HS-5 (cell line): ENCODE measurements at places on chromosomes 12 and 14.

DNA sequence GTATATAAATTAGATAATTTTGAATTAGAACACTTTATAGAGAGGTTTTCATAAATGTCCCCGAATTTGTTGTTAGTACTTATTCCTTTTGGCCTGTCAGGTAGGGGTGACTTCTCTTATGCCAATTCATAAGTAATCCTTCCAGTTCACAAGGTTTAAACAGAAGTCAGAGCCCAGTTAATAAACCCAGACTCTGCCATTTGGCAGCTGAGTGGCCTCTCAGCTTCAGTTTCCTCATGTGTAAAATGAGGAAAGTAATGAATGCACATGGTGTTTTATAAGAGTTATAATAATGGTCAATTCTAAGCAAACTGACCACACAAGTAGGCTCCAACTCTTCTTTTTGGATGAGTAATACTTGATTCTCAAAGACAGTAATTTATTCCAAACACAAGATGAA, 10.3 kb downstream of the MTERF2 start:
- no peak for DNase-seq

DNA sequence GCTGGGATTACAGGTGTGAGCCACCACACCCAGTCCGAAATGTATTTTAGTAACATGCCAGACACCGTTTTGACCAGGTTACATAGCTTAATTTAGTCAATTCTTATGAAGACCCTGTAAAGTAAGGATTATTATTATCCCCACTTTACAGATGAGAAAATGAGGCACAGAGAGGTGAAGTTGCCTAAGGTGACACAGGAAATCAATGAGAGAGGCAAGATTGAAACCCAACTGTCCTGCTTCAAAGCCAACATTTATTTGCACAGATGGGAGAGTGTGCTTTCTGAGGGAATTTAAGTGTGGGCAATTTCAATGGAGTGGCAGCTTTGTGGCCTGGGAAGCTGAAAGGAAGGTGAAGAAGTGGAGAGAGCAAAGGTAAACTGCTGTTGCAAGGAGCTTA, 19.1 kb upstream of the EPS8 start:
- no peak for DNase-seq

DNA sequence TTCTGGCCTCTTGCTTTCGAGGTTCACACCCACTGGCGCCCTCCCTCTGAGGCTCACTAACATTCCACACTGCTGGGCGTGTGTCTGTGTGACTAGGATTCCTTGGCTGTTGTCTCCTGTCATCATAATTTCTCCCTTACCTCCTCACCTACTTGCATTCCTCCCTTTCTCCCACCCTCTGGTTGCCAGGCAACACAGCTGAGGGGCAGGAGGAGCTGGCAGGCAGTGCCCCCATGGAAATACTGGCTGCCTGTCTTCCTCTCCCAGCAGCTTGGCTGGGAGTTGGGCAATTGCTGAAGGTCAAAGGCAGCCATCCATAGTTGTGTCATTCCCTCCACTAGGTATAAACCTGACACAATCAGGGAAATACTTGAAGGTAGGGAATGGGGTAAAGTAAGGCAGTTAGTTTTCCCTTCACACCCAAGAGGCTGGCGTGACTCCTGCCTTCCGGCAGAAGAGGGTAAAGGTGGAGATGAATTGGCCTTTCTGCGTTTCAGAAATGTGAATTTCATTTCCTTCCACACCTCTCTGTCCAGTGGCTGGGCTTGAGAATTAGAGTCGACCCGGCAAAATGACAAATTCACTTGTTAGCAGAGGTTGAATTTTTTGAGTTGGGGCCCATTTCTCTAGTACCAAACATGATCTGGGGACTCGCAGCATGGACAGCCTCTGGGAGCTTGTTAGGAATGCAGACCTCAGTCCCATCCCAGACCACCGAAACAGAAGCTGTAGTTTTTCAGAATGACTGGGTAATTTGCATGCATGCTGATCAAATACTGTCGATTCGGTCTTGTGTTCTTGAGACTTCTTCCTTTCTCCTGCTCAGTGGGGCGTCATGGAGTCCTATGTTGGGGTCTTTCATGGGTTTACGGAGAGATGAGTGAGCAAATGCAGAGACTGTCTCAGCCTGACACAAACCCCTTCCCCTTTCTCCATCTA, 24.3 kb upstream of the EMP1 start:
- DNase-seq: no peak

DNA sequence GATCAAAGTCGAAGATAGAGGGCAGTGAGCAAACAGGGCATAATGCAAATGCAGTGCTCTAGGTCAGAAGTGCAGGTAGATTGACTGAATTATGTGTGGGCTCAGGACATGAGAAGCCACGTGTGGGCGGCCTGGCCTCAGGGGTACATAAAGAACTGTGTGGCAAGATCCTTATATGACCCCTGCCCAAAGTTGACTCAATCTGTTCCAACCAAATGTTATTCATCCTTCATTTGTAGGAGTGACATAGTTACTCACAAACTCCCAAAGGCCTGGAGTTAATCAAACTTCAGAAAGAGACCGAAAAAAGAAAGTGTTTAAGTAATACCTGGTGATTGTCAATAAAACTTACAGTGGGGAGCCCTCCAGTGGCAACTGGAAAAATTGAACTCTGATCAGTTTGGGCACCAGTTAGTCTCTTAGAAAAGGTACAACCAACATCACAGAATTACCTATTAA, 150.4 kb upstream of the FAR2 start:
- no peak for DNase-seq

DNA sequence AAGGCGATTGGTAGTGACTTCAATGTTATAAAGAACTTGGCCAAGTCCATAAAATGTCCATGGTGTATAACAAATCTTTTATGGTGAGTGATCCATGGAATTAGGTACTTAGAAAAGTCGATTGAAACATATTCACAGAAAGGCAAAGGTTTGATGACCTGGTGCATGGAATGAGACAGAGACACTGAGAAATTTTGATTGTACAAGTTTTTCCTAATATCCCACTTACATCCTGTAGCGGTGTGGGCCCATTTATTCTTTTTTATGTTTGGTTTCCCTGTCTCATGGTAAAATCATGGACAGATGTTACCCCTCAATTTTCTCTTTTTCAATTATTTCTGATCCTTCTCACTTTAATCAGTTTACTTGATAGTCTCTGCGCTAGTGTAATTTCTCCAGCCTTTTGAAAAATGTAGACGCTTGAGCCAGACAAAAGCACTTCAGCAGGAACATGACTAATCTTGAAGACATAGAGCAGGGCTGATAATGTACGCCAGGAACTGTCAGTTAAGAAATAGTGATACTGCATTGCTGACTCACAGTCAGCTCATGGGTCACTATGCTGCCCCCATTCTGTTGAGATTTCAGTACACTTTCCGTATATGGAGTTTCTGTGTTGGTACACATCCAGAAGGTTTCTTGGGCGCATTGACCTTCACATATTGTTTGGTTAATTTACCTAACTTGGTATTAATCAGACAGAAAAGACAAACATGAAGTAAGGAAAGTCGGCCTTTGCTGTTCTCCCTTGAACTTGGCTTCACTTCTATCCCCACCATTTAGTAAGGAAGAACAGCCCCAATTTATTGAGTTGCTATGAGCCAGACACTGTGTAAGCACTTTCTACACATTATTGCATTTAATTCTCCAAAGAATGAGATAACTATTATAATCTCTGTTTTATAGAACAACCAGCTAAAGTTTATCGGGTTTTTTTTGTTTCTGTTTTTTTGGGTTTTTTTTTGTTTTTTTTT, 841.7 kb downstream of the DIO2 start:
- peak; percentile 84 for DNase-seq

DNA sequence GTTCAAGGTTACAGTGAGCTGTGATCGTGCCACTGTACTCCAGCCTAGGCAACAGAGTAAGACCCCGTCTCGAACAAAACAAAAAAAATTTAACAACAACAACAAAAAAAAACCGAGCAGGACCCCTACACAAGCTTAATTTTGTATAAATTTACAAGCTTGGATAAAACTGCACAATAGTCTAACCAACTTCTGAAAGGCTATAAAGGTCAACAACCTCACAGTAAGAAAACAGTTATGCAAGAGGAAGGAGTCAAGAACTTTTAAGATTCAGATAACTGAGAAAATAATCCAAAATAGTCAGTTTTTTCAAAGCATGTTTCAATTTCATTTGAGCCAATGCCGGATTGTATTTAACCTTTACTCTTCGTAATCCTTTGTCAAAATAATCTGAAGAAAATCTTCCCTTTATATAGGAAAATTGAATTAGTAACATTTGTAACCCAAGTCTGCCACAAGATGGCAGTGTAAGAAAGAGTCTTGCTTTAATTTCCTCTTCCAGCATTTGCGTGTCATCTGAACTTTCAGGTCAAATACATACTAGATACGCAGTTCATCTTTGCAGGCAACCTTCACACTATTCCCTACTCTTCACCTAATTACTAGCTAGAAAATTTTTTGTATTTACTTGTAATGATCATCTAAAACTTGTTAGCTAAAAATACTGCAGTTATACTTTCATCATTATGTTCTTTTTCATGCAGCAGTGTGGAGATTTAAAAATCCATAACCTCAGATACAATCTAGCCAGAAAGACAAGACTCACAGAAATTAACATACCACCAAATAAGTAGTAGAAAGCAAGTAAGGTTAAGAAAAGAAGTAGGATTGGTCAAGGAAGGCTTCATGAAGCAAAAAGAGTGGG, 5.8 kb downstream of the CCNB1IP1 start:
- DNase-seq: no peak

DNA sequence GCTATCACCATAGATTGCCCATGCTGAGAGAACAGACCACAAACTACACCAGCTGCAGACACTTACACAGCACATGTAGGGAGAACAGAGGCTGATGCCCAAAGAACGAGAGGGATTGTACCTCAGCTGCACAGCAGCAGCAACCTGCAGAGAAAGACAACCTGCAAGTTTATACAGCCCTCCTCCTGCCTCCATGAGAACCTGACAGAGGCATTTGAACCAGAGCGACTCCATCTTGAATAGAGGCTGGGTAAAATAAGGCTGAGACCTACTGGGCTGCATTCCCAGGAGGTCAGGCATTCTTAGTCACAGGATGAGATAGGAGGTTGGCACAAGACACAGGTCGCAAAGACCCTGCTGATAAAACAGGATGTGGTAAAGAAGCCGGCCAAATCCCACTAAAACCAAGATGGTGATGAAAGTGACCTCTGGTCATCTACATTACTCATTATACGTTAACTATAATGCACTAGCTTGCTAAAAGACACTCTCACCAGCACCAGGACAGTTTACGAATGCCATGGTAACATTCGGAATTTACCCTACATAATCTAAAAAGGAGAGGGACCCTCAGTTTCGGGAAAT, 262.4 kb upstream of the HMGA2 start:
- peak; percentile 87 for DNase-seq

DNA sequence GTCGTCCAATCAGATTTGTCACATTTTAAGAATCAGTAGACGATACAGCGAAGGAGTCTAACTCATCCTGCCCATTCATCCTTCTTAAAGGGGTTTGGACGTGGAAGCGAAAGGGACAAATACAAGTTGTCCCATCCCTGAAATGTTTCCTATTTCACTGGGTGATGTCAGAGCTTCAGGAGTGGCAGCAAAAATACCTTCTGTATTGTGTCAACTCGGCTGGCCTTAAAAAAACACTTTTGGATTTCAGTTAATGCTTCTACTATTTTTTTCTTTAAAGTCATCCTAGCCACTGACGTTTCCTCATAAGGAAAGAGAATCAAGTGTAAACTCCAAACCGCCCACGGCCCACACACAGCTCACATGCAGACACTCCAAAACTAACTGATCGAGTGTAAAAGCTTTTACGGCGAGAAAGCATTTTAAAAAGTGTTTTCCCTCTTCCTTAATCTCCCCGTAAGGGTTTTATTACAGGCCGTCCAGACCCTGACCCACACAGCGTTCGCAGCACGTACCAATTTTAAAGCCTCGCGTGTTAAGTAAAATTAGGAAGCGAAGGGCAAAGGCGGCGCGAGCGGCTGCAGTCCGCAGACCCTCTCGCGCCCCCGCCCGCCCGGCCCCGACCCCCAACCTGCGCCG, 593 bp downstream of the CFL2 start:
- peak; percentile 44 for DNase-seq

GRCh38 chr12:50258167-50258551, 25.2 kb downstream of the LIMA1 start:
- no peak for DNase-seq

- no peak for DNase-seq
Measured at GRCh38 chr14:25056688-25057078, 6.7 kb upstream of the STXBP6 start.

- DNase-seq: no peak
Measured at GRCh38 chr14:56087671-56088471, 30.3 kb upstream of the PELI2 start.

GRCh38 chr12:6532927-6533652, 1.2 kb upstream of the GAPDH start:
- no peak for DNase-seq

DNA sequence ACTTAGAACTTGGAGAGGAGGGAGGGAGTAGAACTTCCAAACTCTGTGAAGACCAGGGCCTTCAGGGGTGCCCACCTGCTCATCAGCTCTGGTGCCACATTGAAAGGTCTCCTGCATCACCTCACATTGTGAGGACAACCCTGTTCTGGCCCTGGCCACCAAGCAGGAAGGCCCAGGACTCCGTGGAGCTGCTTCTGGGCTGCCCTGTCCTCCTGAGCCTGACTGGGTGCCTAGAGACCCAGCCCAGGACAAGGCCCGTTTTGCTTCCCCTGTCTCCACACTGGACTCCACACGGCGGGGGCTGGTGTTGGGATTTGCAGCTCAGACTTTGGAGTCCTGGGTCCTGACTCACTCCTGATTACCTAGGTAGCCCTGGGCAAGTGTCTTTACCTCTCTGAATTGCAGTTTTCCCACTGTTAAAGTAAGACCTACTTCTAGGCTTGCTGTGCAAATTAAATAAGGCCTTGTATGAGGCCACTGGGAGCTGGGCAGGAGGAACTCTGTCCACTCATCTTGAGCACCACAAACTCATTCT, 12.5 kb upstream of the KRT82 start:
- DNase-seq: no peak

DNA sequence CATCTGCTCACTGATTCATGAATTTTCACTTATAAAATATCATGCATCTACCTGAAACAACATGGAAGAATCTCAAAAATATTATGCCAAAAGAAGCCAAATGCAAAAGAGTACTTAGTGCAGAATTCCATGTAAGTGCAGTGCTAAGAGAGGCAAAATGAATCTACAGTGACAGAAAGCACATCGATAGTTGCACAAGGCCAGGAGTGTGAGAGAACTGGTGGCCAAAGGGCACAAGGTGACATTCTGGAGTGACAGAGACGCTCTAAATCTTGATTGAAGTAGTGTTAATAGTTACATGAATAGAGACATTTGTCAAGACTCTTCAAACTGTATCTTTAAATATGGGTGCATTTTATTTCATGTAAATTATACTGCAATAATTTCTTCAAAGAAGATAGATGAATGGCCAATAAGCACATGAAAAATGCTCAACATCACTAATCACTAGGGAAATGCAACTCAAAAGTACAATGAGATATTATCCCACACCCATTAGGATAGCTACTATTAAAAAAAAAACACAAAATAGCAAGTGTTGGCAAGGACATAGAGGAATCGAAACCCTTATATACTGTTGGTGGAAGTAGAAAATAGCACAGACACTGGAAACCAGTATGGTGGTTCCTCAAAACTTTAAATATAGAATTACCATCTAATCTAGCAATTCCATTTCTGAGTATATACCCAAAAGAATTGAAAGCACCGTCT, 71.7 kb upstream of the KICS2 start:
- DNase-seq: no peak
